Stimulated activated CD4-positive, alpha-beta T cell treated with anti-CD3 and anti-CD28 coated beads, Interleukin-1b, Interleukin-23, amount 100 ng/mL, for 4 hours (primary cell): ENCODE measurements at places on chromosomes 13 and 19.

GRCh38 chr13:30763786-30764413, 28.6 kb downstream of the ALOX5AP start:
- DNase-seq, result no peak

GRCh38 chr13:79662882-79663281, 181.9 kb downstream of the NDFIP2 start:
- DNase-seq, result no peak

DNA sequence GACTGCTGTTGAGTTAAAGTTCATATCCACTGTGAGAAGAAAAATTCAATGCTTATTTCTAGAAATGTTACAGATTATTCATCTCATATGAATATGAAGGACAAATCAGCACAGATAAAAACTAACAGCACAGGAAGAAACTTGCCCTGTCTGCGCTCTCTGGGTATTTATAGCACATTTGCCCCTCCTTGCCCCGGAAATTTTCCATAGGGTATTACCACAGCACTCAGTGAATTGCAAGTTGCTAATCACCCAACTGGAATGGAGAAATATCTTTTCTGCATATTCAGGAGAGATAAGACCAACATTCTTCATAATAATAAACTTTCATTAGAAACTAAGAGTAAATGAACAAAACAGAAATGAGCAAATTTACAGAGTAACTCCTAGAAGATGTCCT, 318.0 kb upstream of the KLF12 start:
- no peak for DNase-seq

DNA sequence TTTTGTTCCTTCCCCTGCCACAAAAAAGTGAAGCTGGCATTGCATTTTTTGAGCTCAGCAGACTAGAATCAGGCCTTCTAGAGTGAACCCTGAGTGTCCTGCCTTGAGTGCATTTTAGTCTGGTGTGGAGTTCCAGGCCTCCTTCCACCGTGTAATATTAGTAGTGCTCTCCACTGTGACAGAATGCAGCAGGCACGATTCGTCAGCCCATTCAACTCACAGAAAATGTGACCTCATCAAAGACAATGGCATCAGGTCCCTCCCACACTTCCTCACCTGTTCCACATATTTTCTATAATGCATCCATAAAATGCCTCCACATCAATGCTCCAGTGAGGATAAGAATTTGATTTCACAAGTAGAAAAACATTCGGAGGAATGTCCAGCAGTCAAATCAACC, 227.6 kb downstream of the FGF9 start:
- no peak for DNase-seq

- DNase-seq, result no peak
Measured at GRCh38 chr19:4870025-4870700, 2.7 kb upstream of the PLIN3 start.

DNA sequence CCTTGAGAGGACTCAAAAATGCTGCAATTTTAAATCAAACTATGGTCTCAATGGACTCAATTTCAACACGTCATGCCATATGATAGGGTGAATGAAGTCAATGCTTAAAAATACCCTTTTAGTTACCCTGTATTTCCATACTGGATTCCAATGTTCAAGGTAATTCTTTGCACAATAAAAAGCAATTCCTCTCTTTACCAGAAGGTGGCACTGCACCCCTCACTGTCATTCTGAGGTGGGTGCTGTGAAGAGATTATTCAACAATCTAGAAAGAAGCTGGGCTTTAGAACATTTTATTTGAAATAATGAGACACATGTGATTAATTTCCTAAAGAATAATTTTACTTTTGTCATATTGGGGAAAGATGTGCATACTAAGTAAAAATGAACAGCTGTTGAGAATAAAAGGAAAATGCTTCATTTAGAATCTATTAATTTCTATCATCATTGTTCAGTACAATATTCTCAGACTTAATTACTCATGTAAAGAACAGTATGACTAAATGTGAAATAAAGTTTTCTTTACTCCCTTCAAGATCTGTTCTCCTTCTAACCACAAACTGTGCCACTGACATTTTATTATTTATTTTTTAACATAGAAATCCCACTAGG, 789.1 kb downstream of the GPC5 start:
- DNase-seq, result peak; percentile 10

DNA sequence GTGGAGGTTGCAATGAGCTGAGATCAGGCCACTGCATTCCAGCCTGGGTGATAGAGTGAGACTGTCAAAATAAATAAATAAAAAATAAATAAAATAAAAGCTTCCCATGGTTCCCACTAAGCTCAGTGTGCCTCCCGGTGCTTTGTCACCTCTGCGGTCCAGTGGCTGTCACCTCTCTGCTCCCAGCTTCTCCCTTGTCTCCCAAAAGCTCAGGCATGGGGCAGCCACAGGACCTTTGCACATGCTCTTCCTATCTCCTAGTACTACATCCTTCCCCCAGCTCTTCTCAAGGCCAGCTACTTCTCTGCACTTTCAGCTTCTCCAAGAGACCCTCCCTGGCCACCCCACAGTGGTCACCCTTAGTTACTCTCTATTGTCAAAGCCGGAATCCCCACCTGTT, 7.6 kb upstream of the MATK start:
- DNase-seq, result no peak

DNA sequence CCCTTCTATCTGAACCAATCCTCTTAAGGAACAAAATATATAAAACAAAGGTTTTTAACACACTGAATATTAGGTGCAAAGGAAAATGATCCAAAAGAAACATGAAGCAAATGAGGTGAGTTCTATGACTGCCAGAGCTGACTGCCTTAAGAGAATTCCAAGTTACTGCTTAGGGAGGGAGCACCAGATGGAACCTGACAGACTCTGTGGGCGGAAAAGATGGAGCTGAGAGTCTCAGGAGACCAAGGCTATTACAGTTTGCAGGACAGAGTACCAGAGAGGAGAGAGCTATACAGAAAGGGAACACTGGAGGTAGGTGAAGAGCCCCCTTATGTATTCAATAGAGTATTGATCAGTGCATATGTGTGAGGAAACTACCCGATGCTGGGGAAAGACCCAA, 87.2 kb downstream of the B3GLCT start:
- DNase-seq, result no peak

GRCh38 chr19:10334588-10335351, 1.4 kb upstream of the RAVER1 start:
- no peak for DNase-seq

- no peak for DNase-seq
Measured at GRCh38 chr13:24682353-24682752, 2.1 kb downstream of the ATP12A start.

GRCh38 chr13:74070065-74070464, 64.1 kb downstream of the KLF12 start:
- no peak for DNase-seq
